Stimulated activated CD4-positive, alpha-beta T cell treated with anti-CD3 and anti-CD28 coated beads, Interleukin-15, amount 100 ng/mL, for 1 hour (primary cell): ENCODE measurements at places on chromosomes 1 and 21.

DNA sequence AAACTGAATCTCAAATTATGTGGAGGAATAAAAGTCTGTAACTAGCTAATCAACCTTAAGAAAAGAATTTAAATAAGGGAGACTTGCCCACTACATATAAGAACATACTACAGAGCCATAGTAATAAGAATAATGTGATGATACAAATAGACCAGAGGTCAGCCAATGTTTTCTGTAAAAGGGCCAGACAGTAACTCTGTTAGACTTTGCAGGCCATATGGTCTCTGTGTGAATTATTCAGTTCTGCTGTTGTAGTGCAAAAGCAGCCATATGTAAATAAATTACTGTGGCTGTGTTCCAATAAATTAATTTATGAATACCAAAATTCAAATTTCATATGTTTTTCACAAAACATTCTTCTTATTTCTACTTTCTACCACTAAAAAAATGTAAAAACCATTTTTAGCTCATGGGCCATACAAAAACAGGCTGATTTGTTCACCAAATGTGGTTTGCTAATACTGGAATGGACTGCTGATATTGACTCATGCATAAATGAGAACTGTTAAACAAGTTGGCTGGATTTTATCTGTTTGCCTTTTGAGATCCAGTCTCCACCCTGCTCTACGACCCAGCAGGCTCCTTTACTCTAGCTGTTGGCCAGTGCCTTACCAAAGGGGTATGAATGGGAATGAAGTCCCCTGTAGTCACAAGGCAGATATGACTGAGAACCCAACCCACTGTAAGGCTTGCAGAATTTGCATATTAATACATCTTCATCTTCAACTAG is 98.2 kb upstream of the ZNHIT6 start:
- DNase-seq = no peak

GRCh38 chr1:47224676-47225399 is 7.2 kb downstream of the TAL1 start:
- DNase-seq = no peak

DNA sequence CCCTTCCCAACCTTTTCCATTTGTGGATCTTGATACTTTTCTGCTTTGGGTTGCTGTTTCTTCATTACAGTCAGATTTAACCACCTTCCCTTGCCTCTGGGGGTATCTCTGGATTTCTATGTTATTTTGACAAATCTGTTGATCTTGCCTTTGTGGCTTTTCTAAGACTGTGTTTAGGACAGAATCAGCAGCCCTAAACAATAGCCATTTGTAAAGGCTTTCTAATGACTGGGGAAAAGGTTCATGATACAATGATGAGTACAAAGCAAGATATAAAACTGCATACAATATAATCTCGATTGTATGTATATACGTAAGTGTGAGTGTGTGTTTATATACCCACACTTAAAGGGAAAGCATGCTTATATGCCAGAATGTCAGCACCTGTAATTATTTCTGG is 27.8 kb downstream of the FAM20B start:
- DNase-seq = no peak

DNA sequence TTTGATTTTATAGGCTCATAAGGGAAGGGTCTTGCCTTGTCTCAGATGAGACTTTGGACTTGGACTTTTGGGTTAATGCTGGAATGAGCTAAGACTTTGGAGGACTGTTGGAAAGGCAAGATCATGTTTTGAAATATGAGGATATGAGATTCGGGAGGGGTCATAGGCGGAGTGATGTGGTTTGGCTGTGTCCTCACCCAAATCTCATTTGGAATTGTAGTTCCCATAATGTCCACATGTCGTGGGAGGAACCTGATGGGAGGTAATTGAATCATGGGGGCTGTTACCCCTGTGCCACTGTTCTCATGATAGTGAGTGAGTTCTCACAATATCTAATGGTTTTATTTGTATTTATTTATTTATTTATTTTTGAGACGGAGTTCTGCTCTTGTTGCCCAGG is 6.9 kb upstream of the CSDE1 start:
- DNase-seq = no peak

GRCh38 chr1:181676269-181676668 is 193.0 kb downstream of the CACNA1E start:
- DNase-seq = no peak

DNA sequence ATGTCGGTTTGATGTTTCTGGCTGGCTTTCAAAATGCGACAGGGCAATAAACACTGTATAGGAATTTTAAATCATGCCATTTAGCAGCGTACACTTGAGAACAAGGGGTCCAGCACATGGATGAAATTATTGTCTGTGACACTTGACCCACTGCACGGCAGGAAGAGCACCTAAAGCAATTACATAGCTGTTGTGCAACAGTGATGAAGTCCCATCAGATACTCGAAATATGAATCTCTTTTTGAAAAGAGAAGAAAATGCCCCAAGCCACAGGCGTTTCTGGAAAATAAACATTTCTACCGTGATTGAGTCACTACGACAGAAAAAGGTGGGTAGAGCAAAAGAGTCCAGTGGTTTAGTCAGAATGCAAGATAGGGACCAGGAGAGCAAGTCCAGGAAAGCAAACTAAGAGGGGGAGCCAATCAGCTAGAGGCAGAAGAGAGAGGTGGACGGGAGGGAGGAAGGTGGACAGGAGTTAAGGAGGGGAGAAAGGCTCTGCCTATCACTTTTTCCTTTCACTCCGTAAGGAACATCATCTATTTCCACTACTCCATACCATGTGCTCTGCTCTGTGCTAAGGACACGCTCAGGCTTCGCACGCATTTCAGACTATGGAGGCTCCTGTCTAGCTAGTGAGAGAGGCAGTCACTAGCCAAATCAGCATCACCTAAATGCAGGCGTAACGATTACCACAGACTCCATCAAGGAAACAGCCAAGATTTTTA is 6.4 kb downstream of the DSCAM start:
- no peak for DNase-seq

GRCh38 chr1:2126331-2127186 is 68.0 kb downstream of the FAAP20 start:
- no peak for DNase-seq

GRCh38 chr1:43620956-43621355 is 29.0 kb upstream of the KDM4A start:
- no peak for DNase-seq

GRCh38 chr1:240947438-240948224 is 335.7 kb upstream of the GREM2 start:
- no peak for DNase-seq

DNA sequence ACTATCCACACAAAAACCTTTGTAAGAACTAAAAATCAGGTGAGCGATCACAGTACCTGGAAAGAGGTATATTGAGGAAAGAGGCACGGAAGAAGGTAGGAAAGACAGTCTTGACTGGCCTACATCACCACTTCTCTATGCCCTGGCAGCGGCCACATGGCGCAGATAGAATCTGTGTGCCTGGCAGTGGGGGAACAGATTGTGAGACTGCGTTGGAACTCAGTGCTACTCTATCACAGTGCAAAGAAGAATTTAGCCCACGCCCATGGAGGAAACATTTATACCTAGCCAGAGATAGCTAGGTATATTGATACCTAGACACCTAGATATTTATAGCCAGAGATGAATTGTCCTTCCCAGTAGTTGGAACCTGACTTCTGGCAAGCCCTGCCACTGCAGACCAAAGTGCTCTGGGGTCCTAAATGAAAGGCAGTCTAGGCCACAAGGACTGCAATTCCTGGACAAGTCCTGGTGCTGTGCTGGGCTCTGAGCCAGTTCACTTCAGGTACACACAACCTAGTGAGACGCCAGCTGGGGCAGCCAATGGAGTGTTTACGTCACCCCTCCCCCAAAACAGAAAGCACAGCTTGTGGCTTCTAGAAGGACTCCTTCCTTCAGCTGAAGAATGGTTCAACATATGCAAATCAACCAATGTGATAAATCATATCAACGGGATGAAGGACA is 51.9 kb downstream of the DHX9 start:
- DNase-seq = no peak

DNA sequence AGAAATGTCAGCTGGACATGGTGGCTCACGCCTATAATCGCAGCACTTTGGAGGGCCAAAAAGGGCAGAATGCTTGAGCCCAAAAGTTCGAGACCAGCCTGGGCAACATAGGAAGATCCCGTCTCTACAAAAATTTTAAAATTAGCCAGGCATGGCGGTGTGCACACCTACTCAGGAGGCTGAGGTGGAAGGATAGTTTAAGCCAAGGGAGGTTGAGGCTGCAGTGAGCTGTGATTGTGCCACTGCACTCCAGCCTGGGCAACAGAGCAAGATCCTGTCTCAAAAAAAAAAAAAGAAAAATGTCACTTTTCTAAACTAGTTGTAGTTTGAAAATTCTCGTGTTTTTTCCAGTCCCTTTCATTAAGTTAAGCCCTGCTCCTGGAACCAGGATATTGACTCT is 9.1 kb downstream of the CLSTN1 start:
- DNase-seq = no peak
